ENCODE measurements at places on chromosomes 5 and 9.

DNA sequence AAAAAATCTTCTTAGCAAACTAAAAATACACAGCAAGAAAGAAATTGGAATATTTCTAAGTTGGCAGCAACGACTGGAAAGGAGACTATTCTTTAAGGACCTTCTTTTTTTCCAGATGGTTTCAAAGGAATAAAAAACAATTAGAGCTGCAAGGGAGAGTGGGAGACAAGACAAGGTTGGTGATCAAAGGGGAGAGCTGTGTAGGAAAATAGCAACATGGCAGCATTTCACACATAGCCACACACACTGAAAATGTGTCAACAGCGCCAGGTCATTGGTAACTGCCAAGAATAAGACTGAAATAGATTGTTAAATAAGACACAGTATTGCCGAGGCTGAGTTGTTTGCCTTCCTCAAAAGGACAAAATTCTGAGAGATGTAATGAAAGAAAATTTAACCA, 88.1 kb upstream of the TLE1 start:
- H3K4me3 ChIP-seq = no peak overlapping the region
- no peaks in the 10 kb centered on the region for H3K36me3 ChIP-seq
- no peak for DNase-seq
- no peak overlapping the region for H3K27ac ChIP-seq
- H3K27me3 ChIP-seq = no peaks in the 10 kb centered on the region

GRCh38 chr5:95057615-95058014, 227.3 kb downstream of the MCTP1 start:
- no peak for DNase-seq
- no peak overlapping the region for H3K27ac ChIP-seq
- H3K4me1 ChIP-seq = no peaks in the 10 kb centered on the region
- H3K4me3 ChIP-seq = no peak overlapping the region

GRCh38 chr5:37086466-37087173, 162.6 kb downstream of the CPLANE1 start:
- no peak overlapping the region for H3K27ac ChIP-seq
- H3K4me3 ChIP-seq = no peak overlapping the region
- H3K36me3 ChIP-seq = peaks cover 3% of the 10 kb centered on the region
- no peak for DNase-seq
- no peaks in the 10 kb centered on the region for H3K27me3 ChIP-seq

GRCh38 chr9:22913026-22913425, 466.4 kb downstream of the DMRTA1 start:
- no peak overlapping the region for H3K4me3 ChIP-seq
- no peaks in the 10 kb centered on the region for H3K27me3 ChIP-seq

DNA sequence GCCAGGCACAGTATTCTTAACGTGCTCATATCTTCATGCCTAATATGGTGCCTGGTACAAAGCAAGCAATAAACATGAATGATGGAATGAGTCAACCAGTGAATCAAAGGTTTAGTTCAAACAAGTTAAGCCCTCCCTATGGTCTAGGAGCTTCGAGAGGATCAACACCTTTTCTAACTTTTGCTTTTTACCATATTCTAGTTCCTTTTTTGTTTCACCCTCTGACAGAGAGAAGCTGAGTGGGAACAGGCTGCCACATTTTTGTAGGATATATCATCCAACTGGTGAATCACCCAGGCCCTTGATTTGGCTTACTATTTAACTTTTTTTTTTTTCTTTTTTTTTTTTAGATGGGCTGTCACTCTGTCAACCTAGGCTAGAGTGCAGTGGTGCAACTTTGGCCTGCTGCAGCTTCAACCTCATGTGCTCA, 39.3 kb upstream of the TNC start:
- no peaks in the 10 kb centered on the region for H3K4me1 ChIP-seq
- no peak overlapping the region for H3K4me3 ChIP-seq
- no peaks in the 10 kb centered on the region for H3K27me3 ChIP-seq
- H3K36me3 ChIP-seq = no peaks in the 10 kb centered on the region
- DNase-seq = no peak

GRCh38 chr9:99782962-99783718, 38.5 kb upstream of the NR4A3 start:
- no peaks in the 10 kb centered on the region for H3K36me3 ChIP-seq
- H3K4me3 ChIP-seq = no peak overlapping the region
- no peak for DNase-seq
- no peaks in the 10 kb centered on the region for H3K27me3 ChIP-seq
- H3K4me1 ChIP-seq = no peaks in the 10 kb centered on the region

DNA sequence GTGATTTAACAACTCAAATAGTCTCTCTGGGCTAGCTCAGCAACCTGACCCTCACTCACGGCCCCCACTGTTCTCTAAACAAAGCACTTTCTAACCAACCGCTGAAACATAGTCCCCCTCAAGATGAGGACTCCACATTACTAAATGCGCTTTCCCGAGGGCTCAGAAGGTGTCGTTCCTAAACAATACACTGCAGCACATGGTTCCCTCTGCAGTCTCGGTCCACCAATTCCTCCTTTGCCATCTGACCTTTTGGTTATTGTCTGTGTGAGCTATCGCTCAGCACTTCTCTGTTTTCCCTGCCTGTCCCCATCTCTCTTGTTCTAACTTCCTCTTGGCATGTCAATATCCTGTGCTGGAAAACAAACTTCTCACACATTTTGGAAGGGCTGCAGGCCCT, 7.2 kb downstream of the EPB41L4A start:
- H3K27me3 ChIP-seq = no peaks in the 10 kb centered on the region
- no peak overlapping the region for H3K27ac ChIP-seq
- H3K36me3 ChIP-seq = no peaks in the 10 kb centered on the region
- DNase-seq = no peak

GRCh38 chr5:179913461-179913860, 5.8 kb upstream of the TBC1D9B start:
- peaks cover 34% of the 10 kb centered on the region for H3K36me3 ChIP-seq
- no peak for DNase-seq
- H3K4me1 ChIP-seq = peaks cover 11% of the 10 kb centered on the region
- no peaks in the 10 kb centered on the region for H3K27me3 ChIP-seq
- H3K4me3 ChIP-seq = no peak overlapping the region

DNA sequence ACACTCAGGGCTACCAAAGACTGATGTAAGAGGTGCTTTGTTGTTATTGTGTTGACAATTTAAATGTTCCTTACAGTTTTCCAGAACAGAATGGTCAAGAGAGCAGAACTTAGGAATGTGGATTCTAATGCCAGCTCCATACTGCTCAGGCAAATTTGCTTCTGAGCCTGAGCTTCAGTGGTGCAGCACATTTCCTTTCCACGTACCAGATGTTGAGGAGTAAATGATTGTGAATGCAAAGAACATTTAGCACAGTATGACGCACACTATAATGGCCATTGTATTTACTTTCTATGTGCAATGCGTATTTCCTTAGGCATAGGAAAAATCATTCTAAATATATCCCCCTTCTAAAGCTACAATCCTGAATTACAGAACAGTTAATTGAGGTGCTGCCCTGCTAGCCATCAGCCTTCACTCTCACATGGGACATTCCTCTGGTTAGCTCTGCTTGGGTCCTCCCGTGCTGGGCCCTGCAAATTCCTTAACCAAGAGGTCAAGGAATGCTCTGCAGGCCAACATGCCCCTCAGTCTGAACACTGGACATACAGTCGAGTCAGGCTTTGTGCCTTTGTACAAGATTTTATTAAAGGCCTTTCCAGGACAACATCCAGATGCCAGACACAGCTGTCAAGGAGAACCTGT, 21.1 kb upstream of the TMEM174 start:
- H3K36me3 ChIP-seq = no peaks in the 10 kb centered on the region
- DNase-seq = no peak
- H3K4me1 ChIP-seq = peaks cover 4% of the 10 kb centered on the region
- no peaks in the 10 kb centered on the region for H3K27me3 ChIP-seq
- no peak overlapping the region for H3K4me3 ChIP-seq

DNA sequence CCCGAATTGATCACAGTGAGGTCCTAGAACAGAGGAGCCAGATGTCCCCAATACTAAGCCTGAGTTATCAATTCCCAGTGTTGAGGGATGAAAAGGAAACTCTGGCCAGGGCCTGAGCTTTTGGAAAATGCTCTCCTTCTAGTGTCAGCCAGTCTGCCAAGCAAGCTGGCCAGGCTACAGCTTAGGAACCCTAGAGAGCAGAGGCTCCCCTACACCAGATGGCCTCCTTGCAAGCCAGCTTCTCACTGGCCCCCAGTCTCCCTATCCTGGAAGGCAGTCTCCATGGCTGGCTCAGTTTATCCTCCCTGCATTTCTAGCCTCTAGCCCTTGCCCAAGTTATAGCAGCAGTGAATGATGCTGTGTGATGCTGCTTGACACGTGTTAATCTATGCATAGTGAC, 204.7 kb upstream of the WWC1 start:
- peaks cover 23% of the 10 kb centered on the region for H3K4me1 ChIP-seq
- DNase-seq = no peak
- H3K4me3 ChIP-seq = no peak overlapping the region
- no peaks in the 10 kb centered on the region for H3K27me3 ChIP-seq
- H3K27ac ChIP-seq = no peak overlapping the region
